Muscle of leg (tissue), 16 donors: ENCODE measurements at places on chromosomes 2 and 18. TPM values are rescaled to one million over a fixed set of nuclear protein-coding genes. Genes with fewer than 3 reads are reported as not detected.
A peak's percentile ranks its signal among the peaks of the same experiment; 100 is the strongest.

Gene GPR75
- polyA plus RNA-seq, result 0.91 TPM

Gene ZNF396
- polyA plus RNA-seq, result 0.65 TPM

Gene ZNF638
- polyA plus RNA-seq, result 92.8 TPM

Gene SIX3
- polyA plus RNA-seq, result not detected

Gene SP140
- polyA plus RNA-seq, result 1.5 TPM

Gene PDCD1
- not detected for polyA plus RNA-seq

Gene ACAA2
- 68.8 TPM for polyA plus RNA-seq

Gene KHK
- polyA plus RNA-seq, result 11.4 TPM

Gene TTC21B
- 20.8 TPM for polyA plus RNA-seq

Gene ANKRD29
- 3.1 TPM for polyA plus RNA-seq

Gene PPP1R1C
- 0.64 TPM for polyA plus RNA-seq

GRCh38 chr18:61360404-61361383 is 27.5 kb downstream of the CDH20 start:
- no peak overlapping the region for H3K4me3 ChIP-seq
- no peaks in the 10 kb centered on the region for H3K27me3 ChIP-seq
- peak; percentile 14 for DNase-seq
- no peaks in the 10 kb centered on the region for H3K36me3 ChIP-seq

DNA sequence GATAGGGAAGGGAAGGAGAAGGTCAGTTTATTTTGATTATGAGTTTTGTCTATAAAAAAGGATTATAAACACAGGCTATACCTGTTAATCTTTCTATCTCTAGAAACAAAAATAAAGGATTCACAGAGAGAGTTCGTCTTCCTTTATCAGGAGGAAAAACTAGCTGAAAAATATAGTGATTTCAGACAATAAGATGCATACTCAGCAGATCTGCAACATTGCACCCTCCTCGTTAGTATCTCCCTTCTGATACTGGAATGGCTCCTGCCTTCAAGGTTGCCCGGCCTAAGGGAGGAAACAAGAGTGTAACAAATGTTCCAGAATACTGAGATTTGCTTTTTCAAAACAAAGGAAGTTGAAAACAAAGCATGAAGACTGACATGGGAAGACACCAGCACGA is 48.7 kb upstream of the LRATD1 start:
- H3K27me3 ChIP-seq, result no peaks in the 10 kb centered on the region
- DNase-seq, result no peak
- H3K4me1 ChIP-seq, result no peaks in the 10 kb centered on the region
- H3K36me3 ChIP-seq, result no peaks in the 10 kb centered on the region

DNA sequence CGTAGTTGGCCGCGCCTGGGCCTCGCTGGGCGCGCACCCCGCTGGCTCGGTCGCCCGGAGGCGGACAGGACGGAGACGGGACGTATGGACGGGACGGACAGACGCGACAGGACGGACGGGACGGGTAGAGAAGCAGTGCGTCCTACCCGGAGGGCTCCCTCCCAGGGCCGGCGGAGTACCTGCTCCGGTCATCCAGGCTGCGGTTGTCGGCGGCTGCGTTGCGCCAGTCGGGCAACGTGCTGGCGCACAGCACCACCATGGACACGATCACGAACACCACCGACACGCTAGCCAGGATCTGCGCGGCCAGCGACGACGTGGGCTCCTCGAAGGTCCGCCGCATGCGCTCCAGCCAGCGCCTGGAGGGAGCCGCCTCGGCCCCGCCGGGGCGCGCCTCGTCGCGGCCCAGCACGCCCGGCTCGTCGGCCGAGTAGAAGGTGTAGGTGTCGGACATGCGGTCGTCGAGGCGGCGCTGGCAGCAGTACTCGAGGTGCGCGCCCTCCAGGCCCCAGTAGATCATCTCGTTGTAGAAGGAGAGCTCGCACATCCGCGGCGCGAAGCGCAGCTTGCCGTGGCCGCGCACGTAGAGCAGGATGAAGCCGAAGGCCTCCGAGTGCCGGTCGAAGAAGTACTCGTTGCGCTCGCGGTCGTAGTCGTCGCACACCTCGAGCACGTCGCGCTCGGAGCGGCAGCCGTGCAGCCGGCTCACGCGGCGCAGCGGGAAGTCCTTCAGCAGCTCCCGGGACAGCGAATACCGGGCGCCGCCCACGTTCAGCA is 903 bp downstream of the KCNG3 start:
- no peaks in the 10 kb centered on the region for H3K36me3 ChIP-seq
- peaks cover 38% of the 10 kb centered on the region for H3K27me3 ChIP-seq
- no peak overlapping the region for H3K4me3 ChIP-seq
- H3K27ac ChIP-seq, result no peak overlapping the region

DNA sequence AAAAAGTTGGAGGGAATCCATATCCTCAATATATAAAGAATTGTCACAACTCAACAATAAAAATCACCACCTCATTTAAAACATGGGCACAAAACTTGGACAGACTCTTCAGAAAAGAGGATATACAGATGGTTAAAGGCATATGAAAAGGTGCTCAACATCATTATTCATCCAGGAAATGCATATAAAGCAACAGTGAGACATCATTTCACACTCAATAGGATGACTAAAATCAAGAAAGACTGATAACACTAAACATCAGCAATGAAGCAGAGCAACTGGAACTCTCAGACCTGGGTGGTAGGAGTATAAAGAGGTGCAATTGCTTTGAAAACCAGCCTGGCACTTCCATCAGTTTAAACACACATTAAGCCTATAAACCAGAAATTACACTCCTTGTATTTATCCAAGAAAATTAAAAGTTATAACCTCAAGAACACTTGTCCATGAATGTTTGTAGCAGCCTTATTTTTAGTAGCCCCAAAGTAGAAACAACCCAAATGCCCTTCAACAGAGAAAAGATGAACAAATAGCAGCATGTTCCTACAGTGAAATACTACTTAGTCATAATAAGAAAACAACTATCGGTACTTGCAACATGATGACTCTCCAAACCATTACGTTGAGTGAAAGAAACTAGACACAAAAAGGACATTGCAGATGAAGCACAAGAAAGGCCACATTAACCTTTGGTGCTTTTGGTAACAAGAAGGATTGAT is 79.1 kb upstream of the TANC1 start:
- H3K4me3 ChIP-seq, result no peak overlapping the region
- no peaks in the 10 kb centered on the region for H3K27me3 ChIP-seq
- no peaks in the 10 kb centered on the region for H3K36me3 ChIP-seq
- H3K27ac ChIP-seq, result no peak overlapping the region

DNA sequence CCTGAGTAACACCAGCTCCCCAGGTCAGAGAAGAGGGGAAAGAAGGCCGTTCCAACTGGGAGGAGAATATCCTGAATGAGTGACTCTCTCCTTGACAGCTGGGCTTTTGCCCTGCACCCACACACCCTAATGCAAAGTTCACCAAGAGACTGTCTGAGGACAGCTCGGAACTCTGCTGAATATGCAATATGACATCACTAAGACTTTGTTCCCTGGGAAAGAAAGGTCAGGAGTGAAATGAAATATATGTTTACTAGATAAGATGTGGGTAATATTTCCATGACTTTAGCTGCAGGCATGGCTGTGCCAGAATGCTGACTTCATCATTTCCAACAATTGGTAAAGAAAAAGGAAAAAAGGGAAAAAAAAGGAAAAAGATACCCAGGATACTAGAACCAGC is 488.2 kb upstream of the RAB6C start:
- H3K36me3 ChIP-seq, result no peaks in the 10 kb centered on the region
- no peaks in the 10 kb centered on the region for H3K27me3 ChIP-seq
- DNase-seq, result peak; percentile 11
- no peak overlapping the region for H3K4me3 ChIP-seq
- peaks cover 6% of the 10 kb centered on the region for H3K4me1 ChIP-seq

DNA sequence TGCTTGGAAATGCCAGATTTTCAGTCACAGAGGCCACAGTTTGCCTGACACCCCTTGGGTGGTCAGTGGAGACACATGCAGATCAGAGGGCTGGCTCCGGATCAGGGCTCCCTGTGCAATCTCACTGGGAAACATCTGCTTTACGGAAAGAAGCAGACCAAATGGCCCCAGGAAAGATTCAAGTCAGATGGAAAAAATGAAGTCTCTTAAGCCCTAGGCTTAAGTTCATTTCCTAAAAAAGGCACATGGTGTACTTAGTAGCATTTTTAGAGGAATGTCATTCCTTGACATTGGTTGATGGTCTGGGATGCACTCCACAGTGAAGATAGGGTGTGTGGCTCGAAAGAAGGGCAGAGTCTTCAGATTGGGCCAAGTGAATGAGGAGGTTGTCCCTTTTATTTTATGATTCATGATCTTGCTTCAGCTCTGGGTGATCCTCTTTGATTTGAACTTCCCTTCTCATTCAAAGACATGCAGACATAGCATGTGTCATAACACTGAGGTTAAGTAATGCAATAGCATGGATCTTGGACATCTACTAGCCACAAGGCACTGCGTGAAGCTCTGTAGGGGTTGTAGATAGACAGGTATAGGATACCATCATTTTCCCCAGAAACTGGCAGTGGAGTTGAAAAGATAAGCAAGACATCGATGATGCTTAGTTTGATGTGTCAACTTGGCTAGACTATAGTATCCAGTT is 56.5 kb downstream of the KCNE4 start:
- no peaks in the 10 kb centered on the region for H3K36me3 ChIP-seq
- no peaks in the 10 kb centered on the region for H3K27me3 ChIP-seq
- peaks cover 2% of the 10 kb centered on the region for H3K4me1 ChIP-seq
- no peak overlapping the region for H3K4me3 ChIP-seq

GRCh38 chr2:201953396-201953795 is 80.3 kb upstream of the FZD7 start:
- no peak overlapping the region for H3K27ac ChIP-seq
- no peak for DNase-seq
- H3K27me3 ChIP-seq, result peaks cover 4% of the 10 kb centered on the region
- no peak overlapping the region for H3K4me3 ChIP-seq
- peaks cover 29% of the 10 kb centered on the region for H3K4me1 ChIP-seq
- no peaks in the 10 kb centered on the region for H3K36me3 ChIP-seq

- no peaks in the 10 kb centered on the region for H3K27me3 ChIP-seq
- no peak overlapping the region for H3K4me3 ChIP-seq
- H3K27ac ChIP-seq, result no peak overlapping the region
- H3K4me1 ChIP-seq, result no peaks in the 10 kb centered on the region
These were observed 13.1 kb upstream of the MYL12A start for GRCh38 chr18:3234457-3234856.

DNA sequence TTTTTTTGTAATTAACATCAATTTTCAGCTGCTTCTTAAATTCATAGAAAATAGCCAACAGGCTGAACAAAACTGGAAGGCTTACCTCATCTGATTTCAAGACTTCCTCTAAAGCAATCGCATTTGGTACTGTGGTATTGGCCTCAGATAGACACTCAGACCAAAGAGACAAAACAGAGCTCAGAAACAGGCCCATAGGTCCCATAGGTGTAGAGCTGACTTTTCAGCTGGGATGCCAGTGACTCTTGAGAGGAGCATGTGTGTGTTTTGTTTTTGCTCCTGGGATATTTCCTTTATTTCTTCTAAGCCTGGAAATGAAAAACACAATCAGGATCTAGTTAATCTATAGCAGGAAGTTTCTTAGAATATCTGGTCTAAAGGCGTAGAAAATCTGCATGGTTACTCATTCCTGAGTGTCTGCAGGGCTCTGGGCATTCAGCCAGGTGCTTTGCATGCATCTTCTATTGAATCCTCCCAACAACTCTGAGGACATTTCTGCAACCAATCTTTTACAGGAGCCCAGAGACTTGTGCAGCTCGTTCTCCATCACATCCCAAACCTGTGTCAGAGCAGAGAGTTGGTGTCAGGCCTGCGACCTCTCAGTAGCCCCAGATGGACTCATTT is 190.8 kb downstream of the RTP5 start:
- peak; percentile 15 for DNase-seq
- no peaks in the 10 kb centered on the region for H3K36me3 ChIP-seq
- no peak overlapping the region for H3K27ac ChIP-seq
- peaks cover 23% of the 10 kb centered on the region for H3K27me3 ChIP-seq
- H3K4me1 ChIP-seq, result no peaks in the 10 kb centered on the region

- peak; percentile 8 for DNase-seq
- H3K4me3 ChIP-seq, result no peak overlapping the region
- H3K27me3 ChIP-seq, result no peaks in the 10 kb centered on the region
- H3K36me3 ChIP-seq, result no peaks in the 10 kb centered on the region
- no peaks in the 10 kb centered on the region for H3K4me1 ChIP-seq
These were observed 175.2 kb upstream of the NOL4 start for GRCh38 chr18:34399892-34400291.

GRCh38 chr18:3194947-3195612 is 24.7 kb downstream of the MYOM1 start:
- no peaks in the 10 kb centered on the region for H3K27me3 ChIP-seq
- H3K4me3 ChIP-seq, result no peak overlapping the region
- H3K36me3 ChIP-seq, result no peaks in the 10 kb centered on the region
- no peak overlapping the region for H3K27ac ChIP-seq
- no peak for DNase-seq

DNA sequence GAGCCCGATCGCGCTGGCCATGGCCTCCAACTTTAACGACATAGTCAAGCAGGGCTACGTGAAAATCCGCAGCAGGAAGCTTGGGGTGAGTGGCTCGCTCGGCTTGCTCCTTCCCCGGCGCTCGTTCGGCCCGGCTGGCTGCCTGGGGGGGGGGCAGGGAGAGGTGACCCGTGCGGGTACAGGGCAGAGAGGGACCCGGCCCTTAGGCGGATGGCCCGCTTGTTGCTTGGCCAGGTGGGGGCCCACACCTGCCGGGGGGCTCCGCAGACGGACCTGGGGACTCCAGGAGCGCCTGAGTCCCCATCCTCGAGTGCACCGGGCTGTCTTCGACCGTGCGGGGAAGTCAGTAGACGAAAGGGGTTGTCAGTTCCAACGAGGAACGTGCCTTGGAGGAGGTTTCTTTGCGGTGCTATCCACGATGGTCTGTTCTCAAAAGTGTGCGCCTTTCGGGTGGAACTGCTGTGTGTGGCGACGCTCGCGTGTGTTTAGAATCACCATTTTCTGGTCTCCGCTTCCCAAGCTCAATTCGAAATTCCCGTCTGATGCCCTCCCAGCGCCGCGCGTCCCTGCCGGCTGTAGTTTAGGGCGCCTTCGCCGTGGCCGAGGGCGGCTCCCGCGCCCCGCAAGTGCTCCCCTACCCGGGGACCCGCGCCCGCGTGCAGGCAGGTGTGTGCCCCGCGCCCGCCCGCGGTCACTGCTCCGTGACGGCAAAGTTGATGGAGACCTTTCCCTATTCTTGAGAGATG is 711 bp downstream of the DOK6 start:
- peaks cover 14% of the 10 kb centered on the region for H3K4me1 ChIP-seq
- peak; percentile 45 for DNase-seq
- H3K27ac ChIP-seq, result peak overlapping the region; percentile 56
- no peaks in the 10 kb centered on the region for H3K36me3 ChIP-seq
- H3K27me3 ChIP-seq, result peaks cover 20% of the 10 kb centered on the region

- no peaks in the 10 kb centered on the region for H3K36me3 ChIP-seq
- H3K4me1 ChIP-seq, result peaks cover 7% of the 10 kb centered on the region
- H3K27me3 ChIP-seq, result no peaks in the 10 kb centered on the region
- DNase-seq, result no peak
- no peak overlapping the region for H3K4me3 ChIP-seq
These were observed 555.8 kb upstream of the ID2 start for GRCh38 chr2:8125741-8126711.

DNA sequence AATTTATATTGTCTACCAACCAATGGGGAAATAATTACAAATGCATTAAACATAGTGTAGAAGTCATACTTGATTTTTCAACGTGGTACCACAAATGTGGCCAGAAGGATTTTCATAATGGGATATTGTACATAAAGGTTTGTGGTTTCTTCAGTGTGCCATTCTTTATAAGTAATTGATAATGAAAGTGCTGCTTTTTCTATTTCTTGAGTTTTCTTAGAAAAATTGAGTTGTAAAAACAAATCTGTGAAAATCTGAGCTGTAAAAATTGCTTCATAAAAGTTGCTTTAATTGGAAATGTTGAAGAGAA is 103.6 kb downstream of the KYNU start:
- no peaks in the 10 kb centered on the region for H3K27me3 ChIP-seq
- no peak for DNase-seq
- no peak overlapping the region for H3K4me3 ChIP-seq
